CD4-positive, alpha-beta memory T cell (primary cell): ENCODE measurements at places on chromosomes 6 and 20.

DNA sequence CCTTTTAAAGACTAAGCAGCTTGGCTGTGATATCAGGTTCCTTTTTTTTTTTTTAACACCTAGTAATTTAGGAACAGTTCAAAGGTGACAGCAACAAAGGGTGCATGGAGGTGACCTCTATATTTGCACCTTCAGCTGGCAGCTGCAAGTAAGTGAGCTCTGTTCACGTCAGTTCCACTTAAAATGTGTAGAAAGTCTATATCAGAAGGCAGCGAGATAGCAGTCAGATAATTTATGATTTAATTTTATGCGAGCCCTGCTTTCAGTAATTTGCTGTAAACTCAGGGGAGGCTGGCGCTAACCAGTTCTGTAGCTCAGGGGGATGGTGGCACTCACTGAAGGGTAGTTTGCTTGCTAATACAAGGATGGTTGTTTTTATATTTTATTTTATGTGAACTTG, 602.8 kb upstream of the MMS22L start:
- no peak for DNase-seq

- DNase-seq, result no peak
Measured at GRCh38 chr6:165245701-165246100, 63.7 kb downstream of the C6orf118 start.

DNA sequence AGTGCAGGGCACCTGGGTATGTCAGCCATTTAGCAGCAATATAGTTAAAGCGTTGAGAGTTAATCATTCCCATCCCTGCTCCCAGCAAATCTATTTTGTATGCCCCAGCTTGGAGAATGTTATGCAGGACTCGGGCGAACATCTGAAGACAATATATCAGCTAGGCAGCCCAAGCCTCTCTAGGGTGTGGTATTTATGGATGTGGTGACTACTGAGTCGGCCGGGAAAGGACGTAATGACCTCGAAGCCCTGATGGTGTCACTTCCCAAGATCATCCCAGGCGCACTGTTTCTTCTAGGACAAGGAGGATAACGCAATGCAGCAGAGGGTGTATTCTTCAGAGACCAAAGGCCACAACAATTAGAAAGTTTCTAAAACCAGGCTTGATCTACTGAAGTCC, 63.6 kb upstream of the FAM184A start:
- DNase-seq, result no peak

DNA sequence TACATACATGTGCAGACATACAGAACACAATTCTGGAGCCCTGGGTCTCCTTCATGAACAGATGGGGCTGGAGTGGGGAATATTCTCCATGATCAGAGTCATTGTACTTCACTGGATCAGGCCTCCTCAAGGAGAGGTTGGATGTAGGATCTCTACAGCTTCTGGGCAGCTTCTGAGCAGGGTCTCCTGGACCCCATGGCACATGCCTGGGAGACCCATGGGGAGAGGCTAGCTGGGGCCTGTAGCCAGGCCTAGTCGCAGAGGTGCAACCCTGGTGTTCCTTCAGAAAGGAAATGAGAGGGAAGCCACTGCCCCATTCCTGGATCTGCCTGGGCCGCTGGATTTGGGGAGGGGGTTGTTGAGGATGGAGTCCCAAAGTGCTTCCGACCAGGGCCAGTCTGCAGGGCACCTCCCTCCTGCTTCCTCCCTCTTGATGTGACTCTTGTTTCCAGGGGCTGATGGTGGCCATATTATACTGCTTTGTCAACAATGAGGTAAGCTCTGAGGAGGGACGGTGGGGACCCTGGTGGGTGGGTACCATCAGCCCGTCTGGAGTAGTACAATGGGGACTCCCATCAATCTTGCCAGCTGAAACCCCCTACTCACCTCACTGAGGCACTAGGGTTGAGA, 31.8 kb downstream of the GLP1R start:
- DNase-seq, result no peak

DNA sequence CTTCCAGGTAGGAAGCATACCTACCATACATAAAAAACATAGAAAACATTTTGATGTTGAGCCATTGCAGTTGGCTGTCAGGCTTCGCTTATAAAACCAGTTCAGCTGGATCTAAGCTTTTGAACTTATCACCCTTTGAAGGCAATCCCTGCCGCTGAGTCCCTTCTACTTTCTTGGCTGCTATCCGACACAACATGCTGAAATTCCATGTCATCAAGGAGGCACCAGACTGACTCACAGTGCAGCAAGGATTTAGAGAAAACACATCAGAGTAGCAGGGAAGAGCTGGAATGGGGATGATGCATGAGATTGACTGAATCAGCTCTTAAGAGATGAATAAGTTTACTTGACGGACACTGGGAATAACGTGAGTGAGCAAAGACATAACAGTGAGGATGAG, 135.0 kb upstream of the MAN1A1 start:
- no peak for DNase-seq

DNA sequence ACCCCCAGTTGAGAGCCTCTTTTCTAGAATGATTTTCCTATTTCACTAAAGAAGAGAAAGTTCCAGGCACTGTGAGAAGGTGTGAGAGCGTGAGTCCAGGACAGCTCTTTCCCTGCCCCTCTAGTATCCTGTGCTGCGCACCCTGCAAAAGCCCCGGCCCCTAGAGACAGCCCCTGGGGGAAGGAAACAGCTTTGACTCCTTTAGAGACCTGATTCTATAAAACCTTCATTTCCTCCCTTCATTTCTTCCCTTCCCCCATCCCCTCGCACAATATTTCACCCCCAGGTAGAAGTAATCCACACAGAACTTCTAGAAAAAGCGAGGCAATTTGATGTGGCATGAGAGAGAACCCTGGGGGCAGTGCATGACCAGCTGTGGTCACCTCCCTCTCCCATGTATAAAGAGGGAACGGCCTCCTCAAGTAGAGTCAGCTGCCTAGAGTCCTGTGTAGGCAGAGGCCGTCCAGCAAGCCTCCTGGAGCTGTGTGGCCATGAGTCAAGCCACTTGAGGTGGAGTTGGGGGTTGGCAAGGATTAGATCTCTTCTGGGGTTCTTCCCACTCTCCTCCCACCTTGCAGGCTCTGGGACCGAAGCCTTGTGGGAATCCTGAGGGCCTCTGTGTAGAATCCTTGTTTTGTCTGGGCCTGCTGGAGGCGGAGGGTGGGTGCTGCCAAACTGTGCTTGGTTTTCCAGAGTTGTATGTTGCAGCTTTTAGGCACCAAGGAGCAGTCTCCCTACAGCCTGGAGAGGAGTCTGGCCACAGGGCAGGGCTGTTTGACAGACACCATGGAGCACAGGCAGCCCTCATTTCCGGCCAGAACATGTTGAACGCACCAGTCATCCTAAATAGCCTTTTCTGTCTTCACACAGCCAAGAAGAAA, 41.7 kb downstream of the CHMP4B start:
- no peak for DNase-seq

- no peak for DNase-seq
Measured at GRCh38 chr6:155483858-155484257, 28.2 kb upstream of the NOX3 start.

DNA sequence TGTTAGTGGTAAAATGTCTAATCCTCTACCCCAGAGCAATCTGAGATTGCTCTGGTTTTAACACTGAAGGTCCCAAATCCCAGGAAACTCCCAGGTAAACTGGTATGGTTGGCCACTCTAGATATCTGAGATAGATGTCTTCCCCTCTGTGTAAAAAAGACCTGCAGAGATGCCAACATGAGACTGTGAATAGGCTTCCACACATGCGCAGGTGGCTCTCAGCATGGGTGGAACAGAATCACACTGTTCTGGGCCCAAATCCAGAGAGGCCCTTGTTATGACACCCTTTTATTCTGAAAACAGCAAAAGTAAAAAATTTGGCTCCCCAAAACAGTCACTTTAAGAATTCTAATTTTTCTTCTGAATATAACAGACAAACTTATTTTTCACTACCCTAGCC, 88.7 kb upstream of the BMP5 start:
- DNase-seq, result no peak

GRCh38 chr20:62728781-62729300, 20.2 kb downstream of the NTSR1 start:
- DNase-seq, result no peak

DNA sequence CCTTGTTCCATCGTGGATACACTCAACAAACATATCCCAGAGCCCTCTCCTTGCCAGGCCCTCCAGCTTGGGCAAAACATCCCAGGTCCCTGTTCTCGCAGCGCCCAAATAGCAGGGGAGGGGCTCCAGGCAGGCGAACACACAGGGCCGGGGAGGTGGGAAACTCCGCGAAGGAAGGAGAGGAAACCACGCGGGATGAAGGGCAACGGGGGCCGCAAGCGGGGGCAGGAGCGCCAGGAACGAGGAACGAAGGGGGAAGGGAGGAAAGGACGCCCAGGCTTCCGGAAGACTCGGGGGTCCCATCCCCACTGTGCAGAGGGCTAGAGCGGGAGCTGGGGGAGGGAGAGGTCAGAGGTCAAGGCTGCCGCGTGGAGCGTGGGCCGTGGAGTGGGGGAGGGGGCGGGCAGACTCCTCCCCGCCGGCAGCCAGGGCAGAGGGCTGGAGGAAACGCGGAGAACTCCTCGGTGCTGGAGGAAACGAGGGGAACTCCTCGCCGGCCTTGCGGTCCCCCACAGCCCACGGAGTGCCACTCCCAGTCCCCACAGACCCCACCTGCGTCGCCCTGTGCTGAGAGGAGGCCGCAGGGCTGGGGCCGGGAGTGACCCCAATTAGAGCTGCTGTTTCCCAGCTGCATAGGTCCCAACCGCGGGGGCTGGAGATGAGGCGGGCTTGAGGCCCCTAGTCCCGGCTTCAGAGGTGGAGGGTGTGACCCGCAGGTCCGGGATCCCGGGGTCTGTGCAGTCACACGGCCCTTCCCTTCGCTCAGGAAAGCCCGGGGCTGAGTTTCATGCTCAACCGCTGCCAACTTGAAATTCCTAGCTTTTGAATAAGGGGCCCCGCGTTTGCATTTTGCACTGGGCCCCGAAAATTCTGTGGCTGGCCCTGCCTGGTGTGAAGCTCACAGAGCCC, 1.2 kb upstream of the RBM38 start:
- peak; percentile 68 for DNase-seq

GRCh38 chr6:132733814-132734213, 20.0 kb upstream of the VNN1 start:
- DNase-seq, result no peak

GRCh38 chr6:139473731-139474130, 99.3 kb upstream of the CITED2 start:
- no peak for DNase-seq

DNA sequence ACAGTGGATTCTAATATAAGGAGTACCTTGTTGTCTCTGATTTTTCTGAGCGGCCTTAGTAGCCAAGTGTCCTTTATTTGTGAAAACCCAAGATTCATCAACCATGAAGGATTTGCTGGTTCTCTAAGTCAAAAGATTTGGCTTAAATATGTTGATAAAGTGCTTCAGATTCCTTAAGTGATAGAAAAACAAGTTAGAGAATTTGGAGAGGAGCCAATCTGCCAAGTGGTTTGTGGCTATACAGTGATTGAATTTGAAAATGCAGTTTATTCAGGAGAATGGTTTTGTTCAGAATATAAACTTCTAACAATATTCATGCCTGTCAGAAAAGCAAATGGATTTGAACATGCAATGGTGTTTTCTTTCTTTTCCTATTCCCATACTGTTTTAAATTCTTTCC, 54.8 kb downstream of the CAP2 start:
- no peak for DNase-seq

DNA sequence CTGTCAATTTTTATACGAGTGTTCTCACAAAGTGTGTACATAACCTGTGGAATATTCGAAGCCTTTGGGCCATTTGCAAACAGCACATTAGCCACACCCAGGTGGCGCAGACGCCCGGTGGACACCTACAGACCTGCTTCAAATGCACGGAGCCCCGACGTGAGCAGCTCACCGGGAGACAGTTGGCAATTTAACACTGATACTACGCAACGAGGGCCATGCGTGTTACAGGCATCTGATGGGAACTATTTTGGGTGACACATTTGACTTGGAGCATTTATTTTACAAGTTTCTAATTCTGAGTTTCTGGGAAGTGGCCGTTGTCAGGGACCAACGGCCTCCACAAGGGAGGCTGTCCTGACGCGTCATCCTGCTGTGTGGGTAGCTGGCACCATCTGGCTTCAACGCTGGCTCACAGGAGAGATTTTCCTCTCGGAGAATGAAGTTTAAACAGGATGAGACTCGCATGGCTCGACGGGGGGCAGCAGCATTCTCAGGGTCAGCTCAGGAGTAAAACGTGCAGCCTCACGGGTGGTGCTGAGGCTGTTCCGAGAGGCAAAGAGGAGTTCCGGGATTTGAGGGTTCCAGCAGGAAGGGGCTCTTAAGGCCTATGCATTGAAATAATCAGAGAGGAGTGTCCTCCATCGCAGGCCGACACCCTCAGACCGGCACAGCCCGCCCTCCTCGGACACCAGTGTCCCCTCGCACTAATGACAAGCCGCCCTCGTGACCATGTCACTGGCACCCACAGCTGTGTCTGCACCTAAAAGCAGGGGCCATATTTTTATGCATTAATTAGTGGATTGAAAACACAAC, 207.4 kb downstream of the DLL1 start:
- DNase-seq, result no peak

GRCh38 chr6:125670568-125670967, 78.9 kb upstream of the HEY2 start:
- no peak for DNase-seq

DNA sequence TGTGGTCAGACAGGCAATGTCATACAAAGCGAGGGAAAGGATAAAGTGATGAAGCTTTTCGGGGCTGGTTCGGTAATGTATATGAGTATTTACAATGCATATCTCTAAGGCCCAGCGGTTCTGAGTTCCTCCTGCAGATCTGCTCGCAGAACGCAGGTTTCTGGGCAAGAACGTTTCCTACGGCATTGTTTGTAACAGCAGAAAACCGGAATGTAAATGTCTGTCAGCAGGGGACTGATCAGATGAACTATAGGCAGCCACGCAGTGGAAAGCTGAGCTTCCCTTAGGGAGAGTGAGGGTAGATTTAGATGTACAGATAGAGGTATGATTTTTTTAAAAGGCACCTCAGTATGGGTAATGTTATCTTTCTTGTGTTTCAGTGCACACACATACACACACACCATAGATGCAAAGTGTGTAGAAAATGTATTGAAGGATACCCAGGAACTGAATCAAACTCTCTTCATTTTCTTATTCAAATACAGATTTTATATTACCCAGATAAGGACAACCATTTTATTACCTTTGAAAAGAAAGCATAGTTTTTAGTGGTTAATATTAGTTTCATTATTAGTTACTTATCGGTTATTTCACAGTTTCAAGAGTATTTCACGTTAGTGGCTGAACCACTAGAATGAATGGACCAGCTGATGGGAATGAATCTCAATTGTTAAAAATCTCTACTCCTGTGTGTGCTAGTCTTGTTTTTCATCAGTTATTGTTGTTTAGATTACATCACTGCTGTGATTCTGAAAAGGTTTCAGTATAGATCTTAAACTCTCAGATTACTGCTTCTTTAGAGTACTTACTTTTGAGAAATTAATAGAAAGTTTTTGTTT, 56.2 kb downstream of the SNX9 start:
- DNase-seq, result no peak
